ENCODE measurements at places on chromosomes 2 and 18. TPM values are rescaled to one million over a fixed set of nuclear protein-coding genes. Genes with fewer than 3 reads are reported as not detected.

Gene ACTG2
- 0.98 TPM for total RNA-seq

Gene KIF1A
- total RNA-seq: 181 TPM

Gene SIX3
- total RNA-seq: 0.49 TPM

Gene IL1RN
- total RNA-seq: not detected

Gene GALR1
- under 0.01 TPM for total RNA-seq

Gene KIAA2012
- total RNA-seq: 0.98 TPM

Gene WNT6
- not detected for total RNA-seq

Gene LRRC30
- not detected for total RNA-seq

Gene ASB18
- total RNA-seq: not detected

Gene FRZB
- 14.3 TPM for total RNA-seq

Gene CYRIA
- total RNA-seq: 189 TPM

All from temporal lobe (tissue), 4 donors.